ENCODE measurements at places on chromosomes 16 and 17.

DNA sequence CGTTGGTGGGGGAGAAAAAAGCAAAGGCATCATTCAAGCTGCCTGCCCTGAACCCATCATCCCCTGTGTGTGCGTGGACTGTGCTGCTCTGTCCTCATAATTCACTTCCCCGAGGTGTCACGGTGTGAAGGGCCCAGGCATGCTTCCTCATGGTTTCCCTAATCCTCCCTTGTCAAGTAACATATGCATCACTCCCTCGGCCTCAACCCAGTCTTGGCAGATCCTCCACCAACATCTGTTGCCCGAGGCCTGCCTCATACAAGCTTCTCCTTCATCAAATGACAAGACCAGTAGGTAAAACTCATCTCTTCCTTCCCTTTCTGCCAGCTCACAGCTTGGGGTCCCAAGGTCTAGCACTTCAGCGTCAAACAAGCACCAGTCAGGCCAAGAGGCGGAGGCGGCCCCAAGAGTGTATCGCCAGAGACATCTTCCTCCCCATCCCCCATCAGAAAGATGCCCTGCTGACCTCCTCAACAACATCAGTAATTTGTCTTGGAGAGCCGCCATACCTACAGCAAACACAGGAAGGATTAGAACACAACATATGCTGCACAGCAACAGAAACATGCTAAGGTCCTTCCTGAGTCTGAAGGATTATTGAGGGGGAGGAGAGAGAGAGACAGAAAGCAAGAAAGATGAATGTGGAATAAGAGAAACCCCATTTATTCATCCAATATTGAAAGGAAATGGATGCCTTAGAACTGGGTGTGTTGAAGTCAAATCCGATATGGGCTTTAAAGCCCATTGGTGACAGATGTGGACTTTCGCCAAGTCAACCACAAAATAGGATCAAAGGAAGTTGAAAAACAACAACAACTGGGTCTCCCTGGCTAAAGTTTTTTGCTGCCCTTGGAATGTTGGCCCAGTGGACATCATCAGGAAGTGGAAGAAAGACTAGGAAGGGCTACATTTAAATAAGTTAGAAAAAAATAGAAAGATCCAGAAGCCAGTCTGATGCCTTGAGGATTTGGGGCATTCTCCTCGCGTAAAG, 38.4 kb downstream of the SOX9 start:
- DNase-seq: no peak

DNA sequence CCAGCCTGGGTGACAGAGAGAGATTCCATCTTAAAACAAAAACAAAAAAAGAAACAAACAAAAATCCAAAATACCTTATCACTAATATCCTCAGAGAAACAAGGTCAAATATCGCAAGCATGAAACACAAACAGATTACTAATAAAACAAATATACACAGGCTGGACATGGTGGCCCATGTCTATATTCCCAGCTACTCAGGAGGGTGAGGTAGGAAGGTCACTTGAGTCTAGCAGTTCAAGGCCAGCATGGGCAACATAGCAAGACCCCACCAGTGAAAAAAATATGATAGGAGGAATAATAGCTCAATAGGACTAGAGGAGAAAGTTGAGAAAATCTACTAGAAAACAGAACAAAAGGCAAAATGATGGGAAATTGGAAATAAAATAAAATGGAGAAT, 6.9 kb upstream of the ALOX15B start:
- DNase-seq: no peak

- DNase-seq: no peak
These were observed 4.0 kb downstream of the CCL4 start for GRCh38 chr17:36107660-36108059.

DNA sequence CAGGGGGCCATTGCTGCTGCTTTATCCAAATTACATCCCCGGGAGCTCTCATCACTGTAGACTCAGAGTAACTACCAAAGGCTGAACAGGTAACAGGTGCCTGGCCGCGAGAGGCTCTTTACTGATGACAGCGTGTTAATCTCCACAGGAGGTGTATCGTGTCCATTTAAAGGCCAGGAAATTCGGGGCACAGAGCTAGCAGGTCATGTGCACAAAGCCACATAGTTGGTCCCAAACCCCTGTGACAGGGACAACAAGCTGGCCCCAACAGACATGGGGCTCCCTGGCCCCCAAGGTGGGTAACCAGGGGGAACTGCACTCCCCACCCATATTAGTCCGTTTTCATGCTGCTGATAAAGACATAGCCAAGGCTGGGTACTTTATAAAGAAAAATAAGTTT, 55.3 kb upstream of the RBFOX3 start:
- DNase-seq: no peak

DNA sequence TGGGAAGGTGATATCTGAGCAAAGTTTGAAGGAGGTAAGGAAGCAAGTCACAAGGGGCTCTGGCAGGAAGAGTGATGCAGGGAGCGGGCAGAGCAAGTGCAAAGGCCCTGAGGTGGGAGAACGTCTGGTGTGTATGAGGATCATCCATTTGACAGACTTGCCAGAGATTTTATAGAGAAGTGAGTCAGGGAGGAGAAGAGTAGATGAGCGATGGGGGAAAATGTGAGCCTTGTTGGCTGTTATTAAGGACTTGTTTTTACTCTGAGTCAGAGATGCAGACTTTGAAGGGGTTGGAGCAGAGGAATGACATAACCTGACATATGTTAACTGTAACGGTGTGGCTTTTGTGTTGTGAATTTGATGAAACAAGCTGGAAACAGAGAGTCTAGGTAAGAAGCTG, 3.5 kb upstream of the CLEC10A start:
- DNase-seq: no peak

- DNase-seq: no peak
These were observed 5.8 kb downstream of the GPT2 start for GRCh38 chr16:46889942-46890300.

DNA sequence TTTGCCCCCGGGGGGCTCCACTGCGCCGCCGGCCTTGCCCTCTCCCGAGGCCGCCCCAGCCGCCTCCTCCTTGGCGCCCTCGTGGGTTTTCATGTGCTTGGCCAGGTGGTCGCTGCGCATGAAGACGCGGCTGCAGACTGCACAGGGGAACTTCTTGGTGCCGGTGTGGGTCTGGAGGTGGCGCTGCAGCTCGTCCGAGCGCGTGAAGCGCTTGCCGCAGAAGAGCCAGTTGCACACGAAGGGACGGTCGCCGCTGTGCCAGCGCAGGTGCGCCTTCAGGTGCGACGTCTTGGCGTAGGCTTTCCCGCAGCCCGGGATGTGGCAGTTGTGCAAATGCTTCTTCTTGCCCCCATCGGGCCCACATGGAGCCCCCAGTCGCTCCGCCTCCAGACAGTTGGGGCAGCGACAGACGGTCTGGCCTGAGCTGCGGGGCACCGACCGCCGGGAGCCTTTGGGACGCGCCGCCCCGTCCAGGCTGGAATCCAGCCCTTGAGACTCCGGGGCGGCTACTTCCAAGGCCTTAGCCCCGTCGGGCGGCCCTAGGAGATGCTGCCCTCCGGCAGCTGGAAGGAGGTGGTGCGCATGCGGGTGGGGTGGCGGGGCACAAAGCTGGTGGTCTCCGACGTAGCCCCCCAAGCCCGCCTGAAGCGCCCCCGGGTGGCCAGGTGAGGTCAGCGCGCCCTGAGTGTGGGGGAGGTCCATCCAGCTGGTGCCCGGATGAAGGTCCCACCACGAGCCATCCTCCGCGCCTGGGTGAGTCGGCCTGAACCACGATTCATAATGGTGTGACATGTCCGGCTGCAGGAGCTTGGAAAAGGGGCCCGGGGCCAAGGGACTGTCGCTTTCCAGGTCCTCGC, 3.4 kb downstream of the SP6 start:
- DNase-seq: no peak

DNA sequence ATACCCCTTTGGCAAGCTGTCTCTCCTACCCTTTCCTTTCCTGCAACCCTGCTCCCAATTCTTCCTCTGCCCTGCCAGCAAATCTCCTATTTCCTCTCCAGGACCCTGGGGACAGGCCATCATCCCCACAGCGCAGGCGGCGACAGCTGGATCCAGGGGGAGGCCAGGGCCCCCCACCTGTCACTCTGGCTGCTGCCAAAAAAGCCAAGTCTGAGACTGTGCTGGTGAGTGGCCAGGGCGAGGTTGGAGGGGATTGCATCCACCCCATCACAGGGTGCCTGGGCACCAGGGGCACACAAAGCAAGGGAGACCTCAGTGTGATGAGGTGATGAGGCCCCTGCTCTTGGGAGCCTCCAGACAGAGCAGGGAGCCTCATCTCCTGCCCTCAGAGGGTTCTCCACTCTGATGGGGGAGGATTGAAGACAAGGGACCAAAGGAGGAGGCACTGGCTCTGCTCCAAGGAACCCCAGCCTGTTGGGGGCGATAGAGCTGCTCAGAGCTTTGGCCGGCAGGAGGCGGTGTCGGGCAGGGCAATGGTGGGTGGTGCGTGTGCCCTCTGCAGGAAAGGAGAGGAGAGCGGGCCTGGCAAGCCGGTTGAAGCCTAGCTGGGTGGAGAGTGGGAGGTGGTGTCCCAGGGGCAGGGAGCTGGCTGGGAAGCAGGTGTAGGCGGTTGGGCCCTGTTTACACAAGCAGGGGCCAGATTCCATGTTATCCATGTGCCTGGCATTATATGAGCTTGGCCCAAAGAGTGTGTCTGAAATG, 15.6 kb upstream of the PDK2 start:
- DNase-seq: no peak

GRCh38 chr16:50666658-50667496, 14.2 kb downstream of the SNX20 start:
- no peak for DNase-seq

DNA sequence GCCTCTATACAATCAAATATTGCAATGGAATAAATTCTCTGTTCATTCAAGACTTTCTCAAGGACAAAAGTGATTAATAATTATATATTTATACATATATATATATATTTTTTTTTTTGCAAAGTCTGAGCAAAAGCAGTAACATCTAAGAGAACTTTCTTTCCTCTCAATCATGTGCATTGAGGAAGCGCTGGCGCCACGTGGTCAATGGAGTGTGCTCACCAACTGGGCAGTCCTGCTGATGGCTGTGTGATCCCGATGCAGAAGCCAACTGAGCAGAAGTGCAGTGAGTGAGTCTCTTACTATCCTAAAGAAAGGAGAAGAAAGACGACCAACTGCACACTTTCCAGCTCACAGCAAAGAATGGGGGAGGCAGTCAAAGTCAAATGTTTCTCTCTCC, 37.2 kb upstream of the ULK2 start:
- no peak for DNase-seq

DNA sequence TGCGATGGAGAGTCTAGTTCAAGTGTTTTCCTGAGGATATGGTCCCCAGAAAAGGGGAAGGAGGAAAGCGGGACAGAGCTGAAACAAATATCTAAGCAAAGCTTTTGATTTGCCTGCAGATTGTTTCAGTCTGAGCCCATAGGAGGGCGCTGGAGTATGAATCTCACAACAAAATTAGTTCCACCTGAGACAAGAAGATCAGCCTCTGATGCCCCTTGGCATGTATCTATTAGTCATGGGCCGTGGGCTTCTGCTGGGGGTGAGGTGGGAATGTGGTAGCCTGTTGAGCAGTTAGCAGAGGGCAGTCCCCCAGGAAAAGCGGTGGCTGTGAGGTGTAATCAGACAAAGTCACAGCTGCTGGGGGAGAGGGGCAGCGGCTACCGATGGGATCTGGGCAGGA, 446.9 kb downstream of the CA10 start:
- DNase-seq: no peak

GRCh38 chr16:85754413-85754812, 3.5 kb upstream of the C16orf74 start:
- DNase-seq: no peak

GRCh38 chr17:3907483-3908216, 8.6 kb downstream of the P2RX1 start:
- no peak for DNase-seq

GRCh38 chr16:81547194-81547938, 102.8 kb downstream of the CMIP start:
- DNase-seq: no peak

- DNase-seq: peak; percentile 41
These were observed 875 bp downstream of the PRKCB start for GRCh38 chr16:23836404-23837311.

DNA sequence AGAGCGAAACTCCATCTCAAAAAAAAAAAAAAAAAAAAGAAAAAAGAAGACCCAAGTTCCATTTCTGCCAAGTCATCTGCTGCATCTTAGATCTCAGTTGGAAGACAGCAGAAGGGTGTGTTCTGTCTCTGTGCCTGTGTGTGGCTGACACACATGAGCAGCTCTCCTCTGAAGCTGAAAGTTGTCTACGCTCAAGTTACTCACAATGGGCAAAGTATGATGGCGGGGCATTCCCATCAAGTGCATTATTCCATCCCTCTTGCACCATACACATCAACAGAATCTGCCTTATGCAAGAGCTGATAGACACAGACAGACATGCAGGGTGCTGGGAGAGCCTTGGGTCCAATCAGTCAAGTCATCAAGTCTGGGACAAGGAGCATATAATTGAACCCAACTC, 402.2 kb downstream of the XYLT1 start:
- no peak for DNase-seq

- DNase-seq: peak; percentile 91
These were observed 15.3 kb upstream of the MNT start for GRCh38 chr17:2416010-2416734.

- DNase-seq: no peak
These were observed 64.3 kb downstream of the CNGB1 start for GRCh38 chr16:57906382-57907316.

DNA sequence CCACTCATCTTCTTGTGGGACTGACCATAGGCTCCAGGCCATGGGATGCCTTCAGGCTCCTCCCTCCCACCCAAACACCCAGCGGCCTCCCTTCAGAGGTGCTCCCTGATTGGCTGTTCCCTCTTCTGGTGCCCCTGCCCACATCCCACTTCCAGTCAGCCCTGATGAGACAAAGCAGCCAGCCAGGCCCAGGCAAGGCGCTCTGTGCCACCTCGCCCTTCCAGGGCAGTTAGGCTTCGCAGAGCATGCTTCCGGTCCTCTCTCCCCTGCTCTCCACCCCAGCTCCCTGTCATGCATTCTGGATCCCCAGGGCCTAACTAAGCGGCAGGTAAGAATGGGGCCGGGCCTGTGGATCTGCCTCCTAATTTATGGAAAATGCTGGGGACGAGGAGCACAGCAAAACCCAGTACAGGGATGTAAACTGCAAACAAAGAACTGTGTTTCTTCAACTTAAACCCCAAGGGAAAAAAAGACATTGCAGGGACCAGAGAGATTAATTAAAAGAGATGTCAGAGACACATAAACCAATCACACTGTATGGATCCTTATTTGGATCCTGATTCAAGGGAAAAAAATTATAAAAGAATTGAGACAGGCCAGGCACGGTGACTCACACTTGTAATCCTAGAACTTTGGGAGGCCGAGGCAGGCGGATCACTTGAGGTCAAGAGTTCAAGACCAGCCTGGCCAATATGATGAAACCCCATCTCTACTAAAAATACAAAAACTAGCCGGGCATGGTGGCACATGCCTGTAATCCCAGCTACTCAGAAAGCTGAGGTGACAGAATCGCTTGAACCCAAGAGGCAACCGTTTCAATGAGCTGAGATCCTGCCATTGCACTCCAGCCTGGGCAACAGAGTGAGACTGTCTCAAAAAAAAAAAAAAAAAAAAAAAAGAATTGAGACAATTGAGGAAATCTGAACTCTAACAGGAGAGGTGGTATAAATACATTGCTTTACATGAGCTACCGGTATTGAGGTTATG, 26.0 kb downstream of the ZDHHC7 start:
- no peak for DNase-seq

- no peak for DNase-seq
These were observed 60.8 kb downstream of the WDR45B start for GRCh38 chr17:82587234-82588086.

Data from stimulated activated CD8-positive, alpha-beta memory T cell treated with anti-CD3 and anti-CD28 coated beads, Interleukin-4, amount 100 ng/mL, for 4 hours (primary cell).